Epithelial cell of proximal tubule (primary cell): ENCODE measurements at places on chromosomes 11 and 22. TPM values are rescaled to one million over a fixed set of nuclear protein-coding genes. Genes with fewer than 3 reads are reported as not detected.

Gene API5
- 93.9 and 101 TPM in 2 replicates for total RNA-seq

Gene GDPD4
- not detected in 2 replicates for total RNA-seq

Gene LMO1
- total RNA-seq, result not detected in 2 replicates

Gene OR5AN1
- not detected in 2 replicates for total RNA-seq

Gene NCAM1
- total RNA-seq, result 2.2 and 3.1 TPM in 2 replicates

Gene RHOD
- 51.4 and 86.8 TPM in 2 replicates for total RNA-seq

Gene OR52I2
- total RNA-seq, result not detected in 2 replicates

Gene OTOG
- not detected in 2 replicates for total RNA-seq

Gene OR52I1
- total RNA-seq, result not detected in 2 replicates

Gene MS4A3
- total RNA-seq, result not detected in 2 replicates

Gene IGSF9B
- total RNA-seq, result 0.22 and 1.0 TPM in 2 replicates

Gene ST13
- total RNA-seq, result 126 and 159 TPM in 2 replicates

Gene BBOX1
- not detected in 2 replicates for total RNA-seq

Gene MYRF
- 7.6 and 25.0 TPM in 2 replicates for total RNA-seq

Gene SLC25A22
- total RNA-seq, result 20.1 and 33.6 TPM in 2 replicates
